RWPE2 (cell line): ENCODE measurements at places on chromosomes 2 and 18.

DNA sequence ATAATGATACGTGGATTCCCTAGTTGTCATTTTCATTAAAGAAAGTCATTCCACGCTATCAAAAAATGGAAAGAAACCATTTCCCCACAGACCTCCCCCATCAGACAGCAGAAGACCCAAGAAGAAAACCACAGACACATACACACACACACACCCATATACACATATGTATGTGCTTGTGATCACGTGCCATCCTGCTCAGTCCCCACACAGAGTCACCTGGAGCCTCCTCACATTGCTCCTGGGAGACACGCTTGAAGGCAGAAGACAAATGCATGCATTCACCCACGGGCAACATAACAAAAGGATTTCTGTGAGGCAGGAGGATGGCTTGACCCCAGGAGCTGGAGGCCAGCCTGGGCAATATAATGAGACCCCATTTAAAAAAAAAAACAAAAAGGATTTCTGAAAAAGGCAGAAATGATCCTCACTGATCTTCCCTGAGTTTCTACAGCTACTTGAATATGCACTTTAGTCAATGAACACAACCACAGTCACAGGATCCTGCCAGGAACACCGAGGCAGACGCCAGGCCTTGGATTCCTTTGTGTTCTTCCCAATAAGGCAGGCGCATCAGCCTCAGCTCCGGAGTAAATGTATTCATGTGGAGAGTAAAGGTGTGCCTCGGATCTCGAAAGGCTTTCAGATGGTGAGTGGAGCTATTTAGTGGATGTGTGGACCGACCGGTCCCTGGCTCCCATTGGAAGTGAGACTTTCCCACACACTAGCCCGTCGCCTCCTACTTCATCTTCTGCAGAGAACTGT is 21.0 kb downstream of the TGFBRAP1 start:
- peaks cover 4% of the 10 kb centered on the region for H3K4me1 ChIP-seq
- no peak overlapping the region for H3K4me3 ChIP-seq
- no peak overlapping the region for H3K27ac ChIP-seq
- H3K36me3 ChIP-seq, result peaks cover 11% of the 10 kb centered on the region; the same call in 1 of the 2 replicates
- DNase-seq, result no peak

DNA sequence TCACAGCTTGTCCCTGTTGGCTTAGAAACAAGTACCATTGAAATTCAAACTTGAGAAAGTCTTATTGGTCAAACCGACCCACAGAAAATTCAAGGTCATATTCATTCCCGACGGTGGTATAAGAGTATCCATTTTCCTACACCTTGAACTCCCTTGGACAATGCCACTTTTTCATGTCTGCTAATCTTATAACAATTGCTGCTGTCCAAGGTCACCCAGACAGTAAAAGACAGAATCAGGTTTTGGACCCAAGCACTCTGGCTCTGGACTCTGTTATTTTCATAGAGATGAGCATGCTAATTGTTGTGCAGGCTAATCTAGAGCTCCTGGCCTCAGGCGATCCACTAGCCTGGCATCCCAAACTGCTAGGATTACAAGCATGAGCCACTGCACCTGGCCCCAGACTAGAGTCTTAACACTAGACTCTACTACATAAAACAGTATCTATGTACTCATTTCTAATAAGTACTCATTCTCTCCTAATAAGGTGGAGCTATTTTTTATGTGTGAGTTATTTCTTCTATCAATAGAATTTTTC is 57.8 kb downstream of the C2orf76 start:
- no peaks in the 10 kb centered on the region for H3K27me3 ChIP-seq
- H3K36me3 ChIP-seq, result no peaks in the 10 kb centered on the region
- no peaks in the 10 kb centered on the region for H3K4me1 ChIP-seq

- H3K4me3 ChIP-seq, result no peak overlapping the region
- no peak for DNase-seq
- no peaks in the 10 kb centered on the region for H3K4me1 ChIP-seq
- H3K36me3 ChIP-seq, result no peaks in the 10 kb centered on the region
Measured at GRCh38 chr18:3910512-3910911, 460.5 kb downstream of the TGIF1 start.

GRCh38 chr2:48435909-48436308 is 94.0 kb upstream of the STON1 start:
- no peak overlapping the region for H3K4me3 ChIP-seq
- peaks cover 6% of the 10 kb centered on the region for H3K4me1 ChIP-seq
- no peaks in the 10 kb centered on the region for H3K36me3 ChIP-seq

GRCh38 chr2:144366825-144367429 is 153.0 kb downstream of the ZEB2 start:
- no peak for DNase-seq
- H3K4me3 ChIP-seq, result no peak overlapping the region
- no peaks in the 10 kb centered on the region for H3K36me3 ChIP-seq
- no peaks in the 10 kb centered on the region for H3K4me1 ChIP-seq

DNA sequence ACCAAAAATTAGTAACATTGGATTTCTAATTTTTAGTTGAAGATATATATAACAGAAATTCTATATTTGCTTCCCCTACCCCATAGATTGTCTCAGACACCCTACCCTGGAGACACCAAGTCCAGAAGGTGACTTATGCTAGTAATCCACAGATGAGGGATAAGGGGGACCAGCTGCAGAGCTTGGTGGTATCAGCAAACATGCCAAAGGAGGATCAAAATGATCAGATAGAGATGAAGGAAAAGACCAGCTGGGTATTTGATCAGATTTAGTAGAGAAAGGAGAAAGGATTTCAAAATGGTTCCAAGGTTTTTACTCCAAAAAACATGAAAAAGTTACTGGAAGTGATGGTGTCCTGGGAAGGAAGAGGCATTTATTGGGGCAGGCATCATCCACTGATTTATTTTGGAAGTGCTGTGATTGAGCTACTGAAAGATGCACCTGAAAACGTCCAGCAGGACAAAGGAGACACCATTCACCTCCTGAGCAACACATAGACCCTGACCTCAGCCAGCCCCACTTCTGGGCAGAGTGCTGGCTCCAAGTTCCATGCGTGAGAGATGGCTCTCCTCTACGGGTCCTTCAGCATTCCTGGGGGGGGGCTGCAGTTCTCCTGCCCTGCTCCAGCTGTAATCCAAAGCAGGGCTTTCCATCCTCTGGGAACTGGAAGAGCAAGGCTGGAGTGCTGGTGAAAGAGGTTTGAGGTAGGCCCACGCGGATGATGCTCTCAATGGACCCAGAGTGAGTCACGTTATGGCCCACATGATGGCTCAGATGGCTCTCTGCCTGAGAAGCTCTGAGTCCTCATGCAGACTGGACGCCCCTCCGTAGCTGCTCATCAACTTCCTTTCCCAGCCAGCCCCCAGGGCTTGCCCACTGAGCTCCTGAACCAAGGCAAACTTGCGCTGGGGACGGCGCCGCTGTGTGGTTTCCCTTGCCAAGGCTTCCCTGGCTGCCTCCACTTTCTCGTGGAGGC is 3.7 kb upstream of the LRRFIP1 start:
- no peaks in the 10 kb centered on the region for H3K36me3 ChIP-seq
- DNase-seq, result no peak
- no peaks in the 10 kb centered on the region for H3K27me3 ChIP-seq
- H3K4me1 ChIP-seq, result no peaks in the 10 kb centered on the region

GRCh38 chr2:56224316-56224715 is 40.5 kb downstream of the CCDC85A start:
- DNase-seq, result no peak
- H3K4me1 ChIP-seq, result peaks cover 10% of the 10 kb centered on the region
- peaks cover 7% of the 10 kb centered on the region for H3K27me3 ChIP-seq
- no peak overlapping the region for H3K27ac ChIP-seq

GRCh38 chr2:182586426-182586825 is 129.6 kb upstream of the DNAJC10 start:
- no peak overlapping the region for H3K27ac ChIP-seq
- H3K4me3 ChIP-seq, result no peak overlapping the region
- H3K27me3 ChIP-seq, result no peaks in the 10 kb centered on the region
- no peak for DNase-seq
- peaks cover 4% of the 10 kb centered on the region for H3K4me1 ChIP-seq

GRCh38 chr2:121947674-121948073 is 192.2 kb downstream of the TSN start:
- H3K27ac ChIP-seq, result no peak overlapping the region
- H3K4me1 ChIP-seq, result peaks cover 13% of the 10 kb centered on the region
- no peaks in the 10 kb centered on the region for H3K27me3 ChIP-seq
- H3K4me3 ChIP-seq, result no peak overlapping the region
- no peaks in the 10 kb centered on the region for H3K36me3 ChIP-seq

- no peak overlapping the region for H3K4me3 ChIP-seq
- no peak overlapping the region for H3K27ac ChIP-seq
- no peaks in the 10 kb centered on the region for H3K27me3 ChIP-seq
- DNase-seq, result no peak
Measured at GRCh38 chr2:157393348-157393747, 50.5 kb downstream of the CYTIP start.

DNA sequence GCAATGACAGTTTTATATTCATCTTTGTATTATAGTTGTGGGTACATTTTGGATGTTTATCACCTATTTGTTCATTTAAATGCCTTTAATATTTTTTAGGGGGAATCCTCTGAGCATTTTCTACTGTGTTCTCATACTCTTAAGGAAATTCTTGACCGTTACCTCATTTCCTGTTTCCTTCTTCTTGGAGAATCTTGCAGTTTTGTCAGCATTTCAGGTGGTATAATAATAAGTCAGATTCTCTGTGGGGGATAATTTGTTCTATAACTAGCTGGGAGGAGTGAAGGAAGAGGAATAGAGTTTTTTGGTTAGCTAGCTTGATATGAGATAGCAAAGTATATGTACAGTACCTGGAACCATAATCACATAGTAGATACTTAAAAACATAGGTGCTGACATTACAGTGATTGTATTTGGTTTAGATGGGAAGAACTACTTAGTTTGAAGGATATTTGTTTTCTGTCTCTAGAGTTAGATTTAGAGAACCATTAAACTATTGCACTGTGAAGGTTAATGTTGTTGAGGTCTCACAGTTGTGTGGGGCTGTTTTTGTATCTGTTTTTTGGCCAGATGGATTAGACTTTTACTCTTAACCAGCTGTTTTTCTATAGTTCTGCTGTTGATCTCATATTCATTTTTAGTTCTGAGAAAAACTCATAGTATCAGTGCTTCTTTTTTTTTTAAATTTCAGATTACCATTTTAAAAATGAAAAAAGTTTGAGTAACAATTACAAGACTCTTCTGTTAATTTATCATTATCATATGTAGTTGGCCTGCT is 14.2 kb downstream of the MTX2 start:
- H3K27ac ChIP-seq, result peak overlapping the region; percentile 63
- H3K4me1 ChIP-seq, result peaks cover 10% of the 10 kb centered on the region
- no peaks in the 10 kb centered on the region for H3K27me3 ChIP-seq
- no peak for DNase-seq

DNA sequence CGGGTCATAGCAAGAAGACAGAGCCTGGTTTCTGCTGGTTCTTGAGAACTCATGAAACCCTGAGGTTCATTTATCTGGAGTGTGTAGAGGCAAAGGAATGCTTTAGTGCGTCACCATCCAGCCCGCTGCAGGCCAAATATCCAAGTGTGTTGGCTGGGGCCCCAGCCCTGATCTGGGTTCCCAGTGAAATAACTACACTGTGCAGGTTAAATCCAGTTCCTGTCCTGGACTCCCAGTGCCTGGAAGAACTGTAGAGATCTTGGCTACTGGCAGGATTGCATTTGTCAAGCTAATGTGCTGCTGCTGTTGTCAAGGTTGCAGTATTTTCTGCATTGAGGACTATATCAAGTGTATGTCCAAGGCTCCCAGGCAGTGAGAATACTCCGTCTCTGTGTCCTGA is 89.9 kb downstream of the MAPK4 start:
- no peak overlapping the region for H3K27ac ChIP-seq
- no peak overlapping the region for H3K4me3 ChIP-seq
- no peaks in the 10 kb centered on the region for H3K36me3 ChIP-seq
- no peaks in the 10 kb centered on the region for H3K27me3 ChIP-seq
